COR-L47 (cell line): ENCODE measurements at places on chromosomes 7 and 10.
A peak's percentile ranks its signal among the peaks of the same experiment; 100 is the strongest.

GRCh38 chr10:108556186-108556585 is 1367.1 kb downstream of the XPNPEP1 start:
- no peak for DNase-seq

GRCh38 chr7:91692800-91693199 is 187.7 kb downstream of the MTERF1 start:
- no peak for DNase-seq

- no peak for DNase-seq
Measured at GRCh38 chr10:110680273-110681020, 36.3 kb downstream of the RBM20 start.

DNA sequence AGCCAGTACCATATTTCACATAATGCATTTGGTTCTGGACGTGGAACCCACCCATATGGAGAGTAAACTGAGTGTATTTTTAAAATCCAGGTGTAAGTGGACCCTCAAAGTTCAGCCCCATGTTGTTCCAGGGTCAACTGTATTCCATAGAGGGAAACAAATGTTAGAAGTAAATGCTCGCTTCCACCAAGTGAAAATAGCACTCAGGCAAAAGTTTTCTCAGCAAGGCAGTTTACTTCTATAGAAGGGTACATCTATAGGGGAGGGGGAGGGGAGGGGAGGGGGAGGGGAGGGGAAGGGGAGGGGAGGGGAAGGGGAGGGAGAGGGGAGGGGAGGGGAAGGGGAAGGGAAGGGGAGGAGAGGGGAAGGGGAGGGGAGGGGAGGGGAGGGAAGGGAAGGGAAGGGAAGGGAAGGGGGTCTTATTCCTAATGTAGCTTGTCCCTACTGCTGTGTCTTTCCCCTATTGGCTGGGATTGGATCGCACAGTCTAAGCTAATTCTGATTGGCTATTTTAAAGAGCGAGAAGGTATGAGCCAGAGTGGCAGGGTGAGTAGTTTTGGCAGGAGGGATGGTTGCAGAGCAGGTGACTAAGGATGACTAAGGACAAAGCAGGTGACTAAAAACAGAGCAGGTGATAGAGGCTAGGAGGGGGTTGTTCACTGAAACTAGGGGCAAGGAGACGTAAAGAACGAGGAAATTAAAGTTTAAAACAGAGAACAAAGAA is 29.1 kb downstream of the GARIN1A start:
- DNase-seq: no peak

GRCh38 chr7:135447748-135448147 is 62.2 kb downstream of the CNOT4 start:
- peak; percentile 93 for DNase-seq

GRCh38 chr7:12573885-12574284 is 3.4 kb downstream of the SCIN start:
- DNase-seq: no peak

DNA sequence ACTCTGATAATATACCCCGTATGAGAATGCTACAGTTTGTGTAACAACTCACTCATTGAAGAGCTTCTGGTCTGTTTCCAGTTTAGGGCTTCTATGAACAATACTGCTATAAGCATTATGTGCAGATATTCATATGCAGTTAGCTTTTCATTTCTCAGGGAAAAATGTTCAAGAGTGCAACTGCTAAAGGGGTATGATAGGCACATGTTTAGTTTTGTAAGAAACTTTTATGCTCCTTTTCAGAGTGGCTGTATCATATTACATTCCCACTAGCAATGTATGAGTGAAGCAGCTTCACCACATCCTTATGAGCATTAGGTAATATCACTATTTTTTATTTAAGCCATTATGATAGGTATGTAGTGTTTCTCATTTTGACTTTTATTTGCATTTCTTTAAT is 182.6 kb upstream of the CXCL12 start:
- DNase-seq: no peak

DNA sequence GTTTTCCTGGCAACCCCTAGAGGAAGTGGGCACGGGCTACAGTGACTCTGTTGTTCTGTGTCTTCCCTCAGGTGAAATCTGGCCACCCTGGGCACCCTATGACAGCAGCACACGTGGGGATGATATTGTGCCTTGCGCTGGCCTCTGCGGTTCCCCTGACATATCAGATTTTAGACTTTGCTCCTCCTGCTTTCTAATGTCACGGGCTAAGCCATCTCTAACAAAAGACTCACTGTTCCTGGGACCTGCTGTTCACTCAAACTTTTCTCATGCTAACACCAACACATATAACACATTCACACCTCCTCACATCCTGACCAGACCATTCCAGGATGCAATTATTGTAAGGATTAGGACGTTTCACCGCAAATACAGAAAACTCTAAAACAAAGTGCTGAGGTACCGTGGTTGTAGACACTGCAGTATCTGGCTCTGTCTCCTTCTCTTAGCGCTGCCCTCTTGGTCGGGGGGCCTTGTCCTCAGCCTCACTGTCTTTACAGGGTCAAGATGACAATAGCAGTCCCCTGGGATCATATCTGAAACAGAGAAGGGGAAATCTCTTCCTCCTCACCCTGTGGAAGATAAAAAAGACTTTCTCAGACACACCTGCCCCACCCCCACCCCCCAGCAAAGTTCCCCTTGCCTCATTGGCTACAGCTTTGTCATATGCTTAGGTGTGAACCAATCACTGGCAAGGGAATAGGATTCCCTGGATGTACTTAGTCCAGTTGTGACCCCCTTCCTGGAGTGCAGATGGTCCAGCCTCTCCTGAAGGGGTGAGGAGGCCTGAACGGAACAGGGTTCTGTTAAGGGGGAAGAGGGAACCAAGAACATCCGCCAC is 14.1 kb downstream of the CHN2 start:
- no peak for DNase-seq

DNA sequence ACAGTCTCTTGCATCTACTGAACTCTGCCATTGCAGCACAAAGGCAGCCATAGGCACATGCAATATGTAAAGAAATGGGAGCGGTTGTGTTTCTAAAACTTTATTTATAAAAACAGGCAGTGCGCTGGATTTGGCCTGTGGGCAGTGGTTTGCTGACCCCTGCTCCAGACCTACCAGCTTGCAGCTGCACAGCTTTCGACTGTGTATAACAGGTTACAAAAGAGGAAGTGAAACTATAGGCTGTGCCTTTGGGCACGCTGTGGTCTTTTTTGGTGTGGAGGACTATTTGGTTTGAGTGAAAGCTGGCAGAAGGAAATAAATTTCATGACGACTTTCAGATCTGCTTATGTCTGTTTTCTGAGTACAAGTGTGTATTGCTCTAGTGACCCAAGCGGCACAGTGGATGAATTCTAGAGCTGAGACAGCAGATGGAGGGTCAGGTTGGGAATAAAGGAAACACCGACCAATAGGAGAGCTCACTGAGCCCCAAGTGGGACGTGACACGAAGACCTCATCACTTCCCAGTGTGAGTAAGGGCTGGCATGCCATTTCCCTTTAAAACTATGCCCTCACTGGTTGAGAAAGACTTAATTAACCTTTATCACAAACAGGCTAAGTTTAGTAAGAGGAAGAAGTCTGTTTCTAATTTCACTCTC is 152.7 kb downstream of the ANK3 start:
- no peak for DNase-seq

GRCh38 chr10:44511166-44511565 is 126.3 kb upstream of the CXCL12 start:
- no peak for DNase-seq

DNA sequence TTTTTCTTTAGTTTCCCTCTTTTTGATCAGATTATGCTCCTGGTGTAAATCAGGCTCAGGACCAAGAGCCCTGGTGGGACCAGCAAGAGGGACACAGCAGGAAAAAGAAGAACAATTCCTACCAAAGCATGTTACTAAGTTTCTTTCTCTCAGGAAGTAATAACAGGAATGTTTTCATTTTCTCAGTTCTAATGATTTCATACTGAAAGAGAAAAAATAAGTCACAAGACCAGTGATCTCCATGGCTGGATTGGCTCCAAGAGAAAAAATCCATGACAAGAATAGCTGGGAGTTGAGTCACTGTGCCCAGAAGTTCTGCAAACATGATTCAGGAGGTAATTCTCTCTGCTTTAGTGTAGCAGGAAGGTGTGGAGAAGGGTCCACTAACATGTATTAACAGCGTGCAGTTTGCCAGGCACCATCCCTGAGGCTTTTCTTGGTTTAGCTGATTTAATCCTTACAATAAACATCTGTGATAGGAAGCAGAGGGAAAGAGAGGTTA is 23.8 kb upstream of the IFIT2 start:
- DNase-seq: no peak

DNA sequence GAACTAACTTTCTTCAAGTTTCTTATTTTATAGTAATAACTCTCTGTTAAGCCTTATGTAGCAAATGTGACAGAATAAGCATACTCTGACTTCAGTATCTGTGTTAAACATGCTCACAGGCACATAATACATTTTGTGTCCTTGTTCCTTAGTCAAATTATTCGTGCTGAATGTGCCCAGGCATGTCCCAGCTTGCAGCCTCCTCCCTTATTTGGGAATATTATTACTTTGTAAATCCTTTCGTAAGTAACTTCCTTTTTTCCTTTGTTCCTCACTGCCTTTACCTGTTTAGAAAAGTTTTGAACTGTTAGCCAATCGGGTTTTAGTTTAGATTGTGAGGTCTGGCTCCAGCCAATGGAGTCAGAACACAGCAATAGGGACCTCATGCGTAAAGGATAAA is 46.9 kb downstream of the GALNT11 start:
- DNase-seq: no peak

DNA sequence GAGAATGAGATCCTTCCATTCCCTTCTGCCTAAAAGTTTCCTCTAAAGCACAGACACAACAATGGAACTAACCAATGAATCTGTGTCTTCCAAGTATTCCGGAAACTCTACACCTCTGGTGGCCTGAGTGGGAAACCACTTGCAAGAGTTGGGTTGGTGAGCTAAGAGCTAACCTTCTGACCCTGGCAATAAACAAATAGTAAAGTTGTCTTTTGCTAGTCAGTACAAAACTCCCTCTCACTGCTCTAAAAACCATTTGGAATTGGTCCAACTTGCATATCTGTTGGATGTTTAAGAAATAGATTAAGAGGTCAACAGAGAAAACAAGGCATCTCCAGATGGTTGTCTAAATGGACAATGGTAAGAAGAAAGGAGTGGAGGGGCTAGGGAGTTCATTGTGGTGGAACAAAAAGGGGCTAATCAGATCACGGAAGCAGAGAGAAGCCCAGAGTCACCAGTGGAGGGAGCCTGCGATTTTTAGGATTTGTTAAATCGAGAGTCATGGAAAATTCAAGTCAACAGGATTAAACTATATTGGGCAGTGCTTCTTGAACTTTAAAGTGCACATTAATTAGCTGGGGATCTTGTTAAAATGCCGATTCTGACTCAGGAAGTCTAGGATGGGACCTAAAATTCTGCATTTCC is 192.3 kb downstream of the EVX1 start:
- no peak for DNase-seq

GRCh38 chr7:17988141-17988540 is 39.5 kb downstream of the PRPS1L1 start:
- no peak for DNase-seq

DNA sequence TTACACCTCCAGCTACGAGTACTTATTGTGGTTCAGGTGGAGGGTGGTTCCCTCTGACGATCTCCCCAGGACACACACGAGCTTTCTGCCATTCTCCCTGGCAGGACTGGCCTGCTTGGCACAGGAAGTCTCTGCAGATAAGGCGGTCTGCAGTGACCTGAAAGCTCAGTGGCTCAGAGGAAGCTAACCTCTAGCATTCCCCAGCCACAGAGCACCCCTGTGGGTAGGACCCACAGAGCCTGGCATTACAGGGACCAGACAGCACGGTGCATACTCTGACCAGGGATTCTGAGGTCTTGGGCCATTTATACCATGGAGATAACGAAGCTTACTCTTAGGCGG is 1.9 kb upstream of the GPR146 start:
- no peak for DNase-seq

- no peak for DNase-seq
Measured at GRCh38 chr7:17307558-17307957, 9.1 kb downstream of the AHR start.
